ENCODE measurements at places on chromosomes 13 and 19.

DNA sequence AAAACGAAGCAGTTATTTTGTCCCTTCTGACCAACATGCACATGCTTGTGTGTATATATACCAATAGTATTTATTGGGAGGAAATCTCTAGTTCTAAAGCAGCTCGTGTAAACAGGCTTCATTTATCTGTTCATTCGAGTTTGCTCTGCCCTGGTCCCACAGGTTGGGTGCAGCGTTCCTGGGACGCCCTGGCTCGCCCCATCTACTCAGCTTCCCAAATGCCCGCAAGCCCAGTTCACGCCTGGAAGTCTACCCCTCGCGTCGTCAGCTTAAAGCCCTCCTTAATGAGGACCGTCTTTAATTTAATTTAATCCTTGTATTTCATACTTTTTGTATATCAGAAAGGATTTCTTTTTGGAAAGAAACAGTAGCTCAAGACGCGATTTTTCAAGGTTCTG, 604 bp downstream of the THSD1 start:
- no peak for DNase-seq

GRCh38 chr13:73335210-73335609, 276.4 kb downstream of the KLF5 start:
- DNase-seq, result no peak

GRCh38 chr13:33349986-33350826, 64.7 kb upstream of the STARD13 start:
- no peak for DNase-seq

- DNase-seq, result no peak
Measured at GRCh38 chr19:18119717-18120105, 22.1 kb downstream of the MAST3 start.

GRCh38 chr13:23963184-23963931, 66.1 kb upstream of the C1QTNF9B start:
- DNase-seq, result no peak

- DNase-seq, result no peak
Measured at GRCh38 chr13:32443111-32443510, 15.2 kb upstream of the N4BP2L1 start.

DNA sequence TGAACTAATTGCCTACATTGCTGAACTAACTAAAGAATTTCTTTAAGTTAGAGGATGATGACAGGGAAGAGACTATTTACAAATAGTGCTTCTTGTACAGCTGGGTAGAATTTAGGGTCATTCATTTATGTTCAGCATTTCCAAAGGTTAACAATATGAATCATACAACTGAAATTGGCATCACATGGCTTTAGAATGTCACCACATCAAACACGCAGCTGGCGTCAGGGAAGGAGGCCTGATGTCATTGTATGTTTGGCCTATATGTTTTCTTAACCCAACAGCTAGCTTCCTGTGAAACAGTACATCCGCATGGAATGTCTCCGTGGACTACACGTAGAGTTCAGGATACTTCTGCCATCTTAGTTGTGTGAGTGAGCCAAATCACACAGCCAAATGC, 99.0 kb upstream of the TNFSF11 start:
- no peak for DNase-seq

GRCh38 chr13:112140366-112140765, 73.4 kb downstream of the SOX1 start:
- no peak for DNase-seq

DNA sequence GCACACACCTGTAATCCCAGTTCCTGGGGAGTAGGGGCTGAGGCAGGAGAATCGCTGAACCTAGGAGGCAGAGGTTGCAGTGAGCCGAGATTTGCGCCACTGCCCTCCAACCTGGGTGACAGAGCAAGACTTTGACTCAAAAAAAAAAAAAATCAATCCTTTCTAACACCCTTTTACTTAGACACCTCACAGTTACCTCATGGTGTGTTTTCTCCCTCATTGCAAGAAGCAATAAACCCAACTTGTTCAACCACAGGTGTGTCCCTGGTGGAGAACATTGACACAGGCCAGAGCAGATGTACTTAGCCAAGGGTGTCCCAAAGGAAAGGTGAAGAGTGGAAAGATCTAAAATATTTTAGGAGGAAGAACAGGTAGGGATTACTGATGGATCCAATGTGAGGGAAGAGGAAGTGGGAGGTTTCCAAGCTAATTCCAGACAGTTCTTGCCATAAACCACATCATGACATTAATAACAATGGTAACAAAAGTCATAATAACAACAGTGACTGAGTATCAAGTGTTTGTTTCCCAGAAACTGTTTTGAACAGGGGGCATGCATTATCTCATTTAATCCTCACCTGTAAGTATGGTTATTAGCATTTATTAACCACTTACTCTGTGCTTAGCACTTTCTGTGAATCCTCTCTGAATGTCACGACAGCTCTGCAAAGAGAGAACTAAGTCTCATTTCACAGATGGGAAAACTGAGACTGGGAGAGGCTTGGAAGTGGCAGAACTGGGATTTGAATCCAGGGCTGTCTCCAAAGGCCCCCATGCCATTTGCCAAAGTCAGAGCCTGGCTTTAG, 3.1 kb upstream of the LYPD3 start:
- no peak for DNase-seq

DNA sequence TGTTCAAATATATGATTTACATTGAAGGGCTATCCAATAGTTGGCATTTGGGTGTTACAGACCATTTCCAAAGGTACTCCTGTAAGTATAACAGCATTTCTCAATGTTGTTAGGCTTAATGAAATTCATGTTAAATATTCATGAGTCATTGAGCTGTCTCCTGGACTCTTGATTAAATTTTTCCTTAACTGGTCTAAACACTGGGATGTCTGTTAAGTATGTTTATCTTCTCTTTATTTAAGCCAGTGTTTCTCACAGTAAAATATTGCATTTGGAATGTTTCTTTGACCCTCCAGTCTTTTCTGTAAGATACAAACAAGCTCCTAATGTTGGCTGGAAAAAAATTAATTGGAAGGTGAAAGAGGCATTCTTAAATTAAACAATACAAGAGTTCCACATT, 402.5 kb upstream of the HTR2A start:
- DNase-seq, result no peak

DNA sequence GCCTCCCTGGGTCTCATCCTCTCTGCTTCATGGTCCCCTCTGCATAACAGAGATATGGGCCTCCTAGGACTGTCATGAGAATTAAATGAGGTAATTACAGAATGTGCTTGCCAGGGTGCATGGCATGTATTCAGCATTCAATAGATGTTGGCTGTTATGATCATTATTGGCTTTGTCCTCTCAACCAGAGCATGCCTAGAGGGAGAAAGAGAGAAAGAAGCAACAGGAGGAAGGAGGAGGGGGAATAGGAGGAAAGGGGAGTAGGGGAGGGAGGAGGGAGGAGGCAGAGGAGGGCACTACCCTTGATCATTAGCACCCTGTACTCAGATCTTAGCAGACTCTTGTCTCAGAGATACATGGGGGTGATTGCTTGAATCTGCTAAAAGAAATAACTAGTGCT, 41.0 kb upstream of the SIAH3 start:
- peak; percentile 14 for DNase-seq

DNA sequence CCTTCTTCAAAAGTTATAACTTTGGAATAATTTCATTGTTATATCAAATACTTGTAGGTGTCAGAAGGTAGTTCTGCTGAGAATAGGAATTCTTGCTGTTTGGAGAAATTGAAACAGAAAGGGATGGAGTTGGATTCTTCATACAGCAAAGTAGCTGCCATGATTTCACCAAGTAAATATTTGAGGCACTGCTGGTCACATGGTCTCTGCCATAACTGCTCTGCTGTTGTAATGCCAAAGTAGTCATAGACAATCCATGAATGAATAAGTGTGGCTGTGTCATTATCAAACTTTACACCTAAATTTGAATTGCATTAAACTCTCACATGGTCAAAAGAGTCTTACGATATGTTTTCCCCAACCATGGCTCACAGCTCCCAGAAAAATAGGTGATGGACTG, 308.6 kb downstream of the GPC6 start:
- DNase-seq, result no peak

- DNase-seq, result no peak
Measured at GRCh38 chr13:111513766-111514609, 193.5 kb downstream of the TEX29 start.

DNA sequence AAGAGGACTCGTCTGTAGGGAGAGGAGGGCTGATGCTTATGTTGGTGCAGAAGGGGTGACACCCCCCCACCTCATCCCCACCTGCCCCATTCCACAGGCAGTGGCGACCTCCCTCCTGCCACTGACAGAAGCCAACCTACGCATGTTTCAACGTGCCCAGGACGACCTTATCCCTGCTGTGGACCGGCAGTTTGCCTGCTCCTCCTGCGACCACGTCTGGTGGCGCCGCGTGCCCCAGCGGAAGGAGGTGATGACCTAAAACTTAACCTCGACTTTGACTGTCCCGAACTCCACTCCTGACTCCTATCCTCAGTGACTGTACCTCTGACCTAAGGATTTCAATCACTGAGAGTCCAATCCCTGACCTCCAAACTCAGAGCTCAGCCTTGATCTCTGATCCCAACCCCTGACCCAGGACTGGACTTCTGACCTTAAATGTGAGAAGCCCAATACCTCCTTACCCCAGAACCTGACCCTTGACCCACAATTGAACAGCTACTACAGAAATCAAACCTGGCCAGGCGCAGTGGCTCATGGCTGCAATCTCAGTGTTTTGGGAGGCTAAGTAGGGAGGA, 3.8 kb downstream of the SHFL start:
- DNase-seq, result no peak

- peak; percentile 78 for DNase-seq
Measured at GRCh38 chr19:8036434-8037099, 16.0 kb upstream of the CCL25 start.

- no peak for DNase-seq
Measured at GRCh38 chr19:42397263-42398166, 7.4 kb upstream of the CNFN start.

GRCh38 chr13:58083064-58083463, 451.5 kb downstream of the PCDH17 start:
- no peak for DNase-seq

- no peak for DNase-seq
Measured at GRCh38 chr19:56947206-56947605, 106.7 kb upstream of the PEG3 start.

GRCh38 chr19:56079609-56080008, 41.5 kb downstream of the ZNF787 start:
- no peak for DNase-seq

Measured in NCI-H1092 (cell line).